ENCODE measurements at places on chromosomes 11 and 22.
A peak's percentile ranks its signal among the peaks of the same experiment; 100 is the strongest.

DNA sequence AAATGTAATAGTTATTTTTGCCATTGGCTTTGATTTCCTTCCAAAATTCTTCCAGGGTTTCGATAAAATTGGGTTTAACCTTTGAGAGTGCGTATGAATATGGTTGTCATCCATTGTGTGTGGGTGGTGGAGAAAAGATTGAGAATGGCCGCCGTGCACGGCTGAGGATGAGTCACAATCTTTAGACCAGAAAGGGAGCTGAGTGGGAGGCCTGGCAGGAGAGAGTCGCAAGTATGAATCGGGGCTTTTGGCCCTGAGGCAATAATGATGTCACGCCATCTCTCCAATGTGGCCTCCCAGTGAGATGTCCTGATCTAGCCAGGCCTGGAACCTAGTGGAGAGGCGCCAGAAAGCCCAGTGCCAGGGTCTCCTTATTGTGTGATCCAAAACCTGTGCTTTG lies 33.1 kb upstream of the SMPD1 start:
- peak; percentile 61 for DNase-seq

DNA sequence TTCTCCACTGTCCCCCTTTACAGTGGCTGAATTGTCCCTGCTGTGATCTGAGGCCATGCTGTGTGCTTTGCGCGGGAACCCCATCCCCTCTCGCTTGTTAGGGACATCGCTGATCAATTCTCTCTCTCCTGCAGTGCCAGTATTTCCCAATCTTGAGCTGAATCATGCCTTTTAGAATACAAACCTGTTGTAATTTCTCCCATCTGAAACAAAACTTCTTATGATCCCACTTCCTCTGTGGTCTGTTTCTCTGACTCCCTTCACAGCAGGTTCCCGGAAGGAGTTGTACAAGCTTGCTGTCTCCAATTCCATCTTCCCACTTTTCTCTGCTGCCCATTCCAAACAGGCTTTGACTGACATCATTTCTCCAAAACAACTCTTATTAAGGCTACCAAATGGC lies 16.8 kb downstream of the ADAMTS15 start:
- no peak for DNase-seq

DNA sequence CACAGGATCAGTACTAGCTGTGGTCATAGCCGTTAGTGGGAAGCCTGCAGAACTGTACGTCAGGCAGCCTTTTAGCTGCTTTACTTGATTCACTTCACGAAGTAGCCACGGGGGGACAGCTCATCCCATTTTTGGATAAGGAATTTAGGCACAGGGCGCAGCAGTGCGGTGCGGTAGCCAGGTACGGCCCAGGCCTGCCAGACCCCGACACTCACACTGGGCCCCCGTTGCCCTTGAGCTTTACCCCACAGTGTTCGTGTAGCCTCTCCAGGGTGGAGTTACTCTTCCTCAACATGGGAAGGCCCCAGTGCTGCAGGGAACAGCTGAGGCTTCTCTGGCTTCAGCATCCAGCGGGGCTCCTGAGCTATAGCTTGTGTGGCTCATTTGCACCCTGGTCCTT lies 59.4 kb downstream of the SBF1 start:
- no peak for DNase-seq

DNA sequence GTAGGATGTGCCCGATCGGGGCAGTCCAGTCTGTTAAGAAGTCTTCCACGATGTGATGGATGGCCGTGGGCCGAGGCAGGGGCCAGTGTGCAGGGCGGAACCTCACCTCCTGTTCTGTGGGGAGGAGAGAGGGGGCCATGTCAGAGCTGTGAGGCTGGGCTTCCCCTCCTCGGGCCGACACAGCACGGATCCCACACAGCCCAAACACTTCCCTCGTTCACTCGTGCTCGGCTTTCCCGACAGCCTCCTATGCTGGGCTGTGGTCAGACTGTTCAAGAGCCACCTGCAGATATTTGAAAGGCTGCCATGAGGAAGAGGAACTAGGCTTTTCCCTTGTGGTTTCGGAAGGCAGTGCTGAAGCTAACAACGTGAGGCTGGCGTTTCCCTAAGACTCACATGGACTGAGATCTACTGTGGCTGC lies 12.3 kb upstream of the TXN2 start:
- no peak for DNase-seq

DNA sequence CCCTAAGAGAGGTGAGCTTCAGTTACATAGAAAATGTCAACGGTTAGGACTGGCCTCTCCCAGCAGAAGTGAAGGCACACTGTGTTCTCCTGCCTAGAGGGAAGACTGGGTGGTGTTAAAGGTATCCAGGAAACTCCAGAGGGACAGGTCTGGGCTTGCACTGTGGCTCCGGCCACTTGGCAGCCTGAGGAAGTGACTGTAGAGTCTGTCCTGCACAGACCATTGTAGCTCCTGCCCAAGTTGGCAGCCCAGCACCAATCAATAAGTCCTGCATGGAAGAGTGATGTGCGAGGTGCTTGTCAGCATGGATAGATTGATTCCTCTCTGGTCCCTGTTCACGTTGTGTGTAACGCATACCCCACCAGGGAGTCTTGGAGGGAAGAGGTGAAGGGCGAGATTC lies 284.8 kb downstream of the TENM4 start:
- DNase-seq: no peak

DNA sequence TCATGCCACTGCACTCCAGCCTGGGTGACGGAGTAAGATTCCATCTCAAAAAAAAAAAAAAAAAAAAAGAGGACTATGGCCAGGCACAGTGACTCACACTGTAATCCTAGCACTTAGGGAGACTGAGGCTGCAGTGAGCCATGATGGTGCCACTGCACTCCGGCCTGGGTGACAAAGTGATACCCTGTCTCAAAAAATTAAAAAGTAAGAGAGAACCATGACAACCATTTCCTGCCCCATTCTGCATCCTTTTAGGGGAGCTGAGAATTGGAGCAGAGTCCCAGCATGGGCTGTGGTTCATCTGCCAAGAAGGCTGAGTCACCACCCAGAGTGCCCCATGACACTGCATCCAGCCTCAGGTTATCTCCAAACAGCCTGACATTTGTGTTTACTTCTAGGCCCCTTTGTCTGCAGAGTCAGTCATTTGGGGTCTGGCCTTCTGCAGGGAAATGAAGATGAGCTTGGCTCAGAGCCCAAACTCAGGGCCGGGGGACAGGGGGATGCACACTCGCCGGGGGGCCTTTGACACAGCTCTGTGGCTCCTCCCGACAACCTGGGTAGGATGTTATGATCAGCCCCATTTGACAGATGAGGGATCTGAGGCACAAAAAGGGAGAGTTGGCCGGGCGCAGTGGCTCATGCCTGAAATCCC lies 4.7 kb downstream of the CSDC2 start:
- no peak for DNase-seq

DNA sequence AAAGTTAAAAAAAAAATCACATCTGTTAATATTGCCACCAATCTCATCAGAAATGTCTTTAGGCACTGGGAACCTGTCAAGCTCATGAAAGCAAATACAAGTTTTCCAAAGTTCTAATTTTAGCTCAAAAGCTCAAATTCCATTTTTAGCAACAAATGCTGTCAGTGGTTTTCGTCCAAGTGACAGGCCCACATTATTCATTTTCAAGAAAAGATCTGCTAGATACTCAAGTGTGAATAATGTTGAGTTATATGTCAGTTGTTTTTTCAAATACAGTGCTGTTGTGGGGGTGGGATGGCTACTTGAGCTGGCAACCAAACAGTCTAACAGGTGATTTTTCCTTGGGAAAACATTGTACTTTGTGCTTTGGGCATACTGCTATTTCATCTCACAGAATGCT lies 1072.6 kb downstream of the OPCML start:
- no peak for DNase-seq

- DNase-seq: no peak
Observed at GRCh38 chr11:29217901-29218300, 798.9 kb downstream of the KCNA4 start.

- no peak for DNase-seq
Observed at GRCh38 chr11:111605681-111606080, 3.4 kb downstream of the SIK2 start.

Data from stimulated activated CD8-positive, alpha-beta memory T cell treated with anti-CD3 and anti-CD28 coated beads, Interleukin-15, amount 100 ng/mL, for 48 hours (primary cell).